ENCODE measurements at places on chromosomes 2 and 18. TPM values are rescaled to one million over a fixed set of nuclear protein-coding genes. Genes with fewer than 3 reads are reported as not detected.
A peak's percentile ranks its signal among the peaks of the same experiment; 100 is the strongest.

The TSPYL6 gene
- not detected for total RNA-seq

The TGFA gene
- total RNA-seq, result 4.9 TPM

The EEF1B2 gene
- 219 TPM for total RNA-seq

The MRPL19 gene
- total RNA-seq, result 49.7 TPM

The GPR45 gene
- not detected for total RNA-seq

The ZCCHC2 gene
- 19.6 TPM for total RNA-seq

The RAD51AP2 gene
- total RNA-seq, result 0.19 TPM

- DNase-seq, result no peak
Observed at GRCh38 chr2:102425441-102426132, 2.6 kb downstream of the IL18RAP start.

GRCh38 chr2:227115761-227116160 lies 48.2 kb downstream of the COL4A4 start:
- no peak for DNase-seq

DNA sequence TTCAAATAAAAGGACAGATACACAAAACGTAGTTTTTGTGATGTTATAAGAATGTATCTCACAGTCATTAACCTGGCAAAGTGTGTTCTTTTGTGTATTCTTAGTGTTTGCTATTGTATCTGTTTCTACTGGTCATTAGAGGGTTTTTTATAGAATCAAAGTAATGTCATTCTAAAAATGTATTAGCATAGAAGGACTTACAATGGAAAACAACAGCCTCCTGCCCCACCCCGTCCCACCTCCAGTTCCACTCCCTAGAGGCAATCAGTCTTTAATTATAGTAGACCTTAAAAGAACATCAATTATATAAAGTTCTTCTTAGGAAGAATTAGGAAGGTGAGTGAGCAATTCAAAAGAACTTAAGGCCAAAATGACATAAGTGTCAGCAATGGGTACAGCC lies 13.8 kb downstream of the DNAJC27 start:
- no peak for DNase-seq

DNA sequence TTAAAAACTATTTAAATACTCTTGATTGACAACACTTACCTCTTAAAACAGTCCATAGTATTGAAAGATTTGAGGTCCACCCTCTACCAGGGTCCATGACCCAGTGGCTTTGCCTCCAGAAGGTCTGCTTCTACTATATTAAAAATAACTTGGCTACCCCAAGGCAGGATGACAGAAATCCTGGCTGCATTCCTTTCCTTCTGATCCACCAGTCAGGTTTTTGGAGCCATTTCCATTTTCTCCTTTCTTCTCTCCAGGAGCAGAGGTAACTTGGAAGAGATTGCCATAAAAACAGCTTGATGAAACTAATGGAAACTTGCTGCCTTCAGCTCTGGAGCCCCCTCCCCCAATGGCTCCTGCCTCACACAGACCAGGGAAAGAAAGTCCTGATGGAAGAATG lies 2.6 kb upstream of the FAM171B start:
- DNase-seq, result no peak

DNA sequence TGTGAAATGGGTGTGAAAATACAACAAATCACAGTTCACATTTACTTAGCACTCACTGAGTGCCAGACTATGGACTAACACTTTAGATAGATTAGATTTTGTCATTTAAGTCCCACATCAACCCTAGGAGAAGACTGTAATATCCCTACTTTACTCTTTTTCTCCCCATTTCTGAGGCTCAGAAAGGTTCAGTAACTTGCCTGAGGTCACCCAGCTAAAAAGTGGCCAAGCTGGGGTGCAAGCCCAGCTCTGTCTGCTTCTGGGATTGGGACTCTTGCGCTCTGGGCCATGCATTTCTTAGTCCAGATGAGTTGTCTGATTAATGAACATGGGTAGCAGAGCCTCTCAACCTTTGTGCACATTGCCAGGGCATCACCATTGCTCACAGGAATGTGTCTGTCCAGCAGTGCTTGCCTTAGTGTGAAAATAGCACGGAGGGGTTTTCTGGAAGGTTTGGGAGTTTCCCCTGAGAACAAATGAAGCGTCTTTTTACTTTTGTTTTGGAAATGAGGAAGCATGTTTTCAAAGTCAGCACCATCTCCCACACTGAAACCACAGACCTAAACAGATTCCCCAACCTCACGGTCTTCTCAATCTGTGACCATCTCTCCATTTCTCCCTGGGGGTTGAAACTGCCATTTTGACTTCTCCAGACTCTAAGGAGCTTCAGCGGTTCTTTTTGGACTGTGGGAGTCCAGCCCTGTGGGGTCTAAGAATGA lies 31.9 kb downstream of the NRP2 start:
- no peak for DNase-seq

DNA sequence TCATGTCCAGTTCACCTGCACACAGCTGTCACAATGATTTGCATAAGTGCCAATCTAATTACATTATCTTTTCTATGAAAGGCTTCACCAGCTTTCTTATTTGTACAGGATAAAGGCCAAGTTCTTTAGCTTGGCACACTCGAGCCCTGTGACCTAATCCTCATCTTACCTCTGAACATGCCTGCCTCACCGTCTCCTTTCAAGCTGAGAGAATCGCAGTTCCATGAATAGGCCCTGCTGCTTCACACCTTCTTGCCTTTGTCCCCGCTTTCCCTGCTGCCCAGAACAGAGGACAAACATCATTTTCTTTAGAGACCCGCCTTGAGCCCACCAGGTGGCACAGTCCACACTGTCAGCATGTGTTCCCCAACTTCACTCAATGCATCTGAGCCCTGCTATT lies 1094.7 kb downstream of the BCL11A start:
- DNase-seq, result no peak

- no peak for DNase-seq
Observed at GRCh38 chr18:34866310-34866709, 156.2 kb downstream of the DTNA start.

GRCh38 chr2:71212336-71212735 lies 14.6 kb downstream of the PAIP2B start:
- no peak for DNase-seq

- no peak for DNase-seq
Observed at GRCh38 chr18:10374636-10375293, 79.7 kb upstream of the APCDD1 start.

DNA sequence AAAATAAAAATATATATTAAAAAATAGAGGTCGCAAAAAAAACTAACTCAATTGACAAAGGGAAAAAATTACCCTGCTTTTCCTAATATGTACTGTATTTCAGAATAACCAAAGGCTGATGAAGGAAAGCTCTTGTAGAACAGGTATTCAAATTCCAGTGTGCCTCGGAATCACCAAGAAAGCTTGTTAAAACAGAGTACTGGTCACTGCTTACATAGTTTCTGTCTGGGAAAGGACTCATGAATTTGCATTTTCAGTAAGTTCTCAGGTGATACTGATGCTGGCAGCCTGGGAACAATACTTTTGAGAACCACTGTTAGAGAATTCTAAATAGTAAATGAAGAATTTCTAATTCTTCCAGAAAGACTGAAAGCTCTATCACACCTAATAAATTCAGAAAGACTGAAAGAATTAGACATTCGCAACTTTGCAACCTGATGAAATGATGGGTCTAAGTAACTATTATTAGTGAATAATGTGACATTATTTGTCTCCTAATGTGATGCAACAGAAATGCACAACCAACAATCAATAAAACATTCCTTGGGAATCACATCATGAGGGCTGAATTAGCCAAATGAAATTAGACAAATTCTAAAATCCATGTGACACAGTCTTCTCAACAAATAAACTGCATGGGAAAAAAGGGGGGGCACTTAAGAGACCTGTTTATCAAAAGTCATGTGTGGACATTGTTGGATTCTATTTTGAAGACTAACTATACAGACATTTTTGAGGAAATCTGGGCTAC lies 21.9 kb downstream of the RPRD1A start:
- no peak for DNase-seq

- no peak for DNase-seq
Observed at GRCh38 chr2:23452853-23453420, 68.0 kb downstream of the KLHL29 start.

DNA sequence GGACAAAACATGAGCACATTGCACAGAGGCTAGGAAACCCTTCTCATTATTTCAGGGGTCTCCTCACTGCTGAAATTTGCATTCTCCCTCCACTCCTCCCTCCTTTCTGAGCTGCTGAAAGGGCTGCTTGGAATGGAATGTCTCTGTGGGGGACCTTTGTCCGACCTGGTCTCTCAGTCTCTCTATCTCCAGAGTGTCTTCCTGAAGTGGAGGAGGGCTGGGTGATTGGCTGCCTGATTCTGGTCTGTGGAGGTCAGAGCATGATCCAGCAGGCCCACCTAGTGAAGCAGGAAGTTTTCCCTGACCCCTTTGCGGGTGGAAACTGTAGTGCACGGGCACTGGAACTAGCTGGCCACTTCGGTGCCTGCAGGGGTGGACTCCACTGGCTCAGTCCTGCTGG lies 560.5 kb upstream of the HS6ST1 start:
- no peak for DNase-seq

- DNase-seq, result no peak
Observed at GRCh38 chr2:28095622-28096021, 205.1 kb downstream of the BABAM2 start.

DNA sequence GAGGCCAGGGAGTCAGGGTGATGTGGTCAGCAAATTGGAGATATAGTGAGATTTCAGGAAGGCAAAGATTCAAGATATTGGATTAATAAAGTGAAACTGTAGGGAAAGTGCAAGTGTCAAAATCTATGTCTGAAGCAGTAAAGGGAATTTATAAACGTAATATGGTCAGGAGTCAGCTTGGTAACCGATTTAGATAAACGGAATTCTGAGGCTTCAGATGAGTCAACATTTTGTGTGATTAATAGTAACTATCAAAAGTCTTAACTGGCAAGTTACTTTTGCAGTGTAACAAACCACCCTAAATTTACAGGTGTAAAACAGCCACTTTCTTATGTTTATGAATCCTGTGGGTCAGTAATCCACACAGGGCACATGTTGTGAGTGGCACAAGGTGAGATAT lies 10.9 kb downstream of the MTX2 start:
- no peak for DNase-seq

GRCh38 chr2:58070765-58071164 lies 24.2 kb downstream of the VRK2 start:
- no peak for DNase-seq

DNA sequence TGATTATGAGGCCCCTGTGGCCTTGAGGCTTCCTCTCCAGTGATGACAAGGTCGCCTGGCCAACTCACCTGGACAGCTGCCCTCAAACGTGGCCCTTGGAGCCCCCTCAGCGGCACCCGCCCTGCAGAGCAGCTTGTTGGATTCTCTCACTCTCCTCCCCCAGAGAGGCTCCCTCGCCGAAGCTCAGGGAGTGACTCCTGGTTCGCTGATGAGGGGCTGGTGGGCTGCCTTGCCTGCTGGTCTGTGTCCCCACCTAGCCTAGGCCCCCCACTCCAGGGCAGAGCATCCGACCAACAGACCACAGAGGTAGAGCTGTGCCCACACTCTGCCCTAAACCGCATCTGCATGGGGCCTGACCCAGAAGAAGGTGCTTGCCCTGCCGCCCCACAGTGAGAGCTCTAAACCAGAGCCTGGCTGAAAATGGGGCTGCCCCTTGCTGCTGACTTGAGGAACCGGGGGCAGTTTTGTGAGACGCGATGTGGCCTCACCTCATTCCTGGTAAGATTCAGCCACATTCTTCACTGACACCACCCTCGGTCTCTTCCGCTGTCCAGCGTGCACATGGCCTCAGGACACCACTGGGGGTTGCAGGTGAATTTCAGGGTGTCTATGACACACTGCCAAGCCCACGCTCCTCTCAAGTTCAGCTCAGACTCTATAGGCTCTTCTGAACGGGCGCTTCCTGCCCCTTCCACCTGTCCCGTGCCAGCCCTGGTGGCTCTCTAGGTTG lies 131.6 kb downstream of the CABLES1 start:
- DNase-seq, result no peak

DNA sequence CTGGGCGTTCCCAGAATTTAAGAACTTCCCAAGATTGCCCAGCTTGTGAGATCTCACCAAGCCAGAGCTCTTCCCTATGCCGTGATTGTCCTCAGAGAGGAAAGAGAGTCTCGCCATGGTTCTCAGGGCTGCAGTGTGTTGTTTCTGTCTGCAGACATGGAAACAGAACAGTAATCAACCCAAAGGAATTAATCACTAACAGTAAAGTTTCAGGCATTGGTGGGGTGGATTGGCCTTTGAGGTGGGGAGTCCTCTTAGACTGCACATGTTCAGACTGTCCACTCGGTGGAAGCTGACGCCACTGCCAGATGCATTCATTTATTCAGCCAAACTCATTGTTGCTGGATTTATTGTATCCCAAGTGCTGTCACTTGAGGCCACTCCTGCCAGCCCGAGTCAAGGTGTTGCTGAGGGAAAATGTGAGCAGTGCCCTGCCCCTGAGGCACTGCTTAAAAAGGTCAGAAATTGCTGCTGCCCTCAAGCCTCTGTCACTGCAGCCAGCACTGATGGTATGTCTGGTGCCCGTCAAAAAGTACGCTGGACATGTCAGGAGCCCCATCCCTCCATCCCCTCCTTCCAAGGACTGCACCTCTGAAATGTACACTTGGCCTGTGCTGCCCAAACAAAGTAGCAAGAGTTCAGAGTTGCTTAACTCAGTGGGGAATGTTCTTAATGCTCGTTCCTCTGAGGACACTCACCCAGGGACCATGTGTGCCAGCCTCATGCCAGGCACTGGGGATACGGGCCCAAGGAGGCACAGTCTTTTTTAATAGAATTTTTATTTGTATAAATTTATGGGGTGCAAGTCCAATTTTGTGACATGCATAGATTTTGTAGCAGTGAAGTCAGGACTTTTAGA lies 201.0 kb downstream of the GLI2 start:
- no peak for DNase-seq

GRCh38 chr18:4068552-4069158 lies 386.5 kb downstream of the DLGAP1 start:
- peak; percentile 12 for DNase-seq

DNA sequence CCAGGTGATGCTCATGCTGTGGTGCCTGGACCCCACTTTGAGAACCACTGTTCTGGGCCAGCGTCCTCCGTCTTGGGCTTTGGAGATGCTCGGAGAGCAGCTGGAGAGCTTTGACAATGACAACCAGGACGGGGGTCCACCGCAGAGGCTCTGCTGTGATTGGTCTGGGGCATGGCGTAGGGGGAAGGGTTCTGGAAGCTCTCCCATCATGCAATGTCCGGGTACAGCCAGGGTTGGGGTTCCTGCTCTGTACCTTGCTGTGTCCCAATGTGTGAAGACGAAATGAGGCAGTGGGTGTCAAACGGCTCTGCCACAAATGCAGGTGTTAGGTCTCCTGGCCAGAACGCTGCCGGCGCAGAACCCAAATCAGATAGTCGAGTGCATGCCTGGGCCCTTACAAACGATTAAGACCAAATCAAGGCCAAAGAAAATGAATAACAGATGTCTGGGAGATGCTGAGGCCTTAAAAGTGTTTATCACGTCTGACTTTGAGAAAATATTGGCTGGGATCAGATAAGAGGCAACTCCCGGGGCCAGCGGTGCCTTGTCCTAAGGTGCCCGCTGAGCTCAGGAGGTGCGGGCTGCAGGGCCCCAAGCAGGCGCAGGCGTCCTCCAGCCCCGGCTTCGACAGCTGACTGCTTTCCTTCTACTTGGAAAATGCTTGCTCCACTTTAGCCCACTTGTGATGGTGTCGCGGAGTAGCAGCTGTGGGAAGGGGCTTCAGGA lies 117.2 kb downstream of the VAPA start:
- DNase-seq, result no peak
